ENCODE measurements at places on chromosomes 11 and 22.

GRCh38 chr11:30377347-30377746, 54.4 kb downstream of the ARL14EP start:
- no peak for DNase-seq

GRCh38 chr11:123438131-123438627, 8.1 kb downstream of the GRAMD1B start:
- no peak for DNase-seq

DNA sequence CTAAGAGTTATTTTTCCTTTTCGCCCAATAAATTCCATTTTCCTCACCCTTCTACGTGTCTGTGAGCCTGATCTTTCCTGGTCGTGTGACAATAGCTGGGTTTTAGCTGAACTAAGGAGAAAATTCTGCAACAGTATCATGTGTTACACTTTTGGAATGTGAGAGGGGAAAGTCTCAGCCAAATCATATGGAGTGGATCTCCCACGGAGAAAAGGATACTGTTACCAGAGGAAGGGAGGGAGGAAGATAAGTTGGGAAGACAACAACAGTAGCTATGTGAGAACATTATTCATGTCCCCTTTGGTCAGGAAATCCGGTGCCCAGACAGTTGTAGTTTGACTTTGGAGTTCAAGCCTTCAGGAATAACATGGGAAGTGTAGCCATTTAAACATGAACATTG, 584.0 kb upstream of the RAG2 start:
- no peak for DNase-seq

DNA sequence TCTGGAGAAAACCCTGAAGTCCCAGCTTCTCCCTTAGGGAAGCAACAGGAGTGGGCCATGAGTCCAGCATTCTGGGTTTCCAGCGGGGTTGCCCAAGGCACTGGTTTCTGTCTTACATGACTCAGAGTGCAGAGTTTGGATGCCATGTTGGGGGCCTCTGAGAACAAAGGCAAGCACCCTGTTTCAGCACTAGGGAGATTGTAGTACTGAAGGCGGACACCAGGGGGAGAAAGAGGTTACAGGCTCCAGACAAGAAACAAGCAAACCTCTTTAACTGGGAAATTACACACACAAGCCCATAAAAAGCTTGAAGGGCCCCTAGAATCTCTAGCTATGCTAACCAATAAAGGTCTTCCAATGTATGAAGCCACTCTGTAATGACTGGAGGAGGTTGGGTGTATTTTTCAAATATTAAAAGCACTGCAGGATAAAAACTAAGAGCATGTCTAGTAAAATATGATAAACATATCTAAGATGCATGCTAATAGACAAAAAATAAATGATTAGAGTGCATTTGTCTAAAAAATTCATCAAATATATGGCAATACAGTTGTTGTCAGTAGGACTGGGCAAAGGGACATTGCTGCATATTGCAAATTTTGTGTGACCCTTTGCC, 7.1 kb downstream of the MS4A6E start:
- no peak for DNase-seq

- no peak for DNase-seq
Observed at GRCh38 chr11:12064954-12065280, 45.5 kb upstream of the MICAL2 start.

DNA sequence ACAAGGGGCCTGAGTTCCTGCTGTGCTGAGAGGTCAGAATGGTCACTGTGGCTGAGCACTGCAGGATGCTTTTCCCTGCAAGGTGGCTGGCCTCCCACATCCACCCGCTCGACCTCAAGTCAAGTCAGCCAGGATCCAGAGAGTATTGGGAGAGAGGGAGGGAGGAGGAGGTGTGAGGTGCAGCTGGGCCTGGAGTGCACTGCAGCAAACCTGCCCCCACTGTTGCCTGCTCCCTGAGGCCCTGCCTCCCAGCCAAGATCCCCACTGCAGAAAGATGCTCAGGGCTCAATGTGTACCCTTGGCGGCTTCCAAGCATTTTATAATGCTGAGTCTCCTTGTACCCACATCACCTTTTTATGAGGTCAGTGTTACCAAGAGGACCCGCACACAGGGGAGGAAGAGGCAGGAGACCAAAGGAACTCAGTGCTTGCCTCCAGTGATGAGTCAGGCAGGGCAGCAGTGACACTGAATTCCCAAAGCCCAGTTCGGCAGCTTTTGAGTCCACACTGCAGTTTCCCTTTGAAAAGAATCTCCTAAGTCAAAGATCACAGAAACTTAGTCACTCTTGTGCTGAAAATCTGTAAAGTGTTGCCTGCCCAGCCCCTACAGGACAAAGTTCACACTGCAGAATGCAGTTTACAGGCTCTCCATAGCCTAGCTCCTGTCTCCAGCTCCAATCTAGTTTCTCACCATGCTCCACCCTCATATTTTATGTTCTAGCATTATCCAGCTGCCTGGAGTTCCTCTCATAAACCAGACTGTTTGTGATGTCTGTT, 3.1 kb downstream of the ENDOD1 start:
- DNase-seq, result no peak

- no peak for DNase-seq
Observed at GRCh38 chr22:49032821-49033220, 794.9 kb downstream of the BRD1 start.

GRCh38 chr11:69385144-69385820, 91.3 kb downstream of the MYEOV start:
- DNase-seq, result no peak

- DNase-seq, result no peak
Observed at GRCh38 chr11:28524098-28524497, 415.9 kb downstream of the METTL15 start.

DNA sequence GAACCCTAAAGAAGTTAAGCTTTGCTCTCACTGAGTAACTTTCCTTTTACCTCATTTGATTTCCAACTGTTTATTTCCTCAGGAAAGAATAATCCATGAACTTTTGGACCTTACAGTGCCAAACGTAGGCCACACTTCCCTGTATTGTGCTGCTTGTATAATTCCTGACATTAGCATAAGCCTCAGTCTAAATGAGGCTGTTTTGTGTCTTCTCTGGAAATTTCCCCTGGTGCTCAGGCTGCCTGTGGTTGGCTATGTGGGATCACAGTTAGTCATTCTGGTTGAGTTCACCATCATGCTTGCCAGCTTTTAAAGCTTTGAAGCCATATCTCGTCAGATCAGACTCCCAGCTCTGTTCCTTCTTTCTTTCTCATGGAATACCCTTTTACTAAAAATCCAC, 107.0 kb downstream of the FAM76B start:
- no peak for DNase-seq

- no peak for DNase-seq
Observed at GRCh38 chr22:30272781-30273601, 6.3 kb upstream of the OSM start.

DNA sequence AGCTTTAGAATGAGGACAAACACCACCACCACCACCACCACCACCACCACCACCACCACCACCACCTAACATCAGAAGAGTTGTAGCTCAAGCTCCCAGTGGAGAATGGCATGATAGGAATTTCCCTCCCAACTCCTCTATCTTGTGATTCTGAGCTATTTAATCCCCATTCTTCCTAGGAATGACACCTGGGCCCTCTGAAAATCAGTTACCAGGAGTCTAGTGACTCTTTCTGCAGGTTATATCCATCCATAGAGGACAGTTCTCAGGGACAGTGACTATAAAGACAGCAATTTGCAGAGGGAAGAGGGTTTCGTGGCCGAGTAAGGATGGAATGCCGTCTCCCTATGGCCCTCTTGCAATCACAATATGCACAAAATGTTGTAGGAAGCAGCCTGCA, 27.8 kb downstream of the MYH9 start:
- DNase-seq, result no peak

DNA sequence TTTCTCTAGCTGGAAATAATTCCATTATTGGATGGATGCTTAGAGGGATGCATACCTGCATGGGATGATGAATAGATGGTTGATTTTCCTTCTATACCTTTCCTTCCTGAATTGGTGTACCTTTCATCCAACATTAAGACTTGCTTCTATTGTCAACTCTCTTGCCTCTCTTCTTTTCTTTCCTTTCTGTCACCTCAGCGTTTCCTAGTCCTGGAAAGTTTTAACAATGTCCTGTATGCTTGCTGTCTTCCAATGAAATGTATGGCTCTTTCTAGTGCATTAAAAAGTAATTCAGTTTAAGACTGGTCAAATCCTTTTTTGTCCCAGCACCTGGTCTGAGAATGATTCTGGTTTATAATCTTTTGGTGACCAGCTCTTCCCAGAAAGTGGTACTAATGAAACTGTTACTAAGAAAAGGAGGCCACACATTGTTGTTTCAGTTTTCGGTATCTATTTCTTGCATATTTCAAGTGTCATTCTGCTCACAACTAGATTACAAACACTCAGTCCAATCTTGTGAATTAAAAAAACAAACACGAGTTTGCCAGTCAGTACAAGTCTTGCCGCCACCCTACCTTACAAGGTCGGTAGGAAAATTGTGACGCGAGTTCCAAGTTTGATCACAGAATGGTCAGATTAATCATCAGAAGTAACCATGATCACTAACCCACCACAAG, 8.0 kb downstream of the POU2AF1 start:
- DNase-seq, result no peak

DNA sequence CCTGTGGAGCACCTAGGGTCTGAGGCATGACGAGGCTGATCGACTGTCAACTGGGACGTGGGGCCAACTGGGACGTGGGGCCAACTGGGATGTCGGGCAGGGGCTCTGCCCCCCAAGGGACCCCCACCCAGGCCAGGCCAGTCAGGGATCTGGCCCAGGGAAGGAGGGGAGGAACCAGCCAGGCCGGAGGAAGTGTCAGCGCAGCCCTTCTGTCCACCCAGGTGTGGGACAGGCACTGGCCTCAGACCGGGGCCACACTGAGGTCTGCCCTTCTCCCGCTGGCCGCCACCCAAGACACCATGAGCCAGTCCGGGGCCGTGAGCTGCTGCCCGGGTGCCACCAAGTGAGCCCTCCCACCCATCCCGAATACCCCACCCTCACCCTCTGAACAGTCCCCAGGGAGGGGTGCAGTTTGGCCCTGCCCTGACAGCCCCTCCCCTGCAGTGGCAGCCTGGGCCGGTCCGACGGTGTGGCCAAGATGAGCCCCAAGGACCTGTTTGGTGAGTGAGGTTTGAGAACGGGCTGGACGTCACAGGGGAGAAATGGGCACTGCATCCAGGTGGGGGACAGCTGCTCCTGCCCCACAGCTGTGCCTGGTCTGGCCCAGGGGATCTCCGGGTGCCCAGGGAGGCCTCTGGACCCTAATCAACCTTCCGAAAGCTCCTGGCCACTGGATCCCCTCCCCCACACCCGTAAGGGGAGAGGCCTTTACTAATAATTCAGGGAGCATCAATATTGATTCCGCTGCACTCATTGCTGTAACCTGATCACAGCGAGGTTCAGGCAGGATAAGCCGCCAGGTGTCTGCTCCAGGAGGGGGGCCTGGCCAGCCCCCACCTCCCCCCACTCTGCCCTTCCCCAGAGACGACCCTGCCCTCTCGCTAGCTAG, 3.3 kb downstream of the EPS8L2 start:
- no peak for DNase-seq

DNA sequence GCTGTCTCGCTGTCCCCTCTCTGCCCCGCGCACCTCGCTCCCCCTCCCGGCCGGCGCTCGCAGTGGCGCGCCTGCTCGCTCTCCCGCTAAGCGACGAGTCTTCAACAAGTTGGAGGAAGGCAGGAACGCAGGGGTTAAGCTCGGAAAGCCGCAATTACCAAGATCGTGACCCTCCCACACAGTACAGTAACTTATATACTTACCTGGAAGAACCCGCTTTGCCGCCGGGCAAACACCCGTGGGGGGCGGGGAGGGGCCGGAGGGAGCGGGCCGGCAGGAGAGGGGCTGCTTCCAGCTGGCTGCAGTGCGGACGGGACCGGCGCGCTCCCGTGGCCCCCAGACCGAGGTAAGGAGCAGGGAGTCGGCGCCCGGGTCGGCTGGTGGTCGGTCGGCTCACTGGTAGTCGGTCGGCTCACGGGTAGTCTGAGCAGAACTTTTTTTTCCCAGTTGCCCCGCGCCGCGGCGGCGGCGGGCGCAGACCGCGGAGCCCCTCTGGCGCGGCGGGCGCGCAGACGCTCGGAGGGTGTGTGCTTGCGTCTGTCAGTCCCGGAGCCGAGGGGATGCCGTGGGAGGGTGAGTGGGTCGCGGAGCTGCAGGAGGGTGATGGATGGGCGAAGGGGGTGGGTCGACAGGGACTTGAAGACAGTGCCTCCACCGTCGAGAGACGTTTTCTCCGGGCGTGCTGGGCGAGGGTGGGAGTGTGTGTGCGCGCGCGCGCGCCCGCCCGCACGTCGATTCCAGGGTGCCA, 101.2 kb upstream of the HSD17B12 start:
- DNase-seq, result no peak

- DNase-seq, result no peak
Observed at GRCh38 chr11:1238767-1239595, 16.1 kb downstream of the MUC5B start.

GRCh38 chr22:28743852-28744251, 2.0 kb downstream of the HSCB start:
- no peak for DNase-seq

- DNase-seq, result no peak
Observed at GRCh38 chr11:75029836-75030631, 41.3 kb downstream of the NEU3 start.

DNA sequence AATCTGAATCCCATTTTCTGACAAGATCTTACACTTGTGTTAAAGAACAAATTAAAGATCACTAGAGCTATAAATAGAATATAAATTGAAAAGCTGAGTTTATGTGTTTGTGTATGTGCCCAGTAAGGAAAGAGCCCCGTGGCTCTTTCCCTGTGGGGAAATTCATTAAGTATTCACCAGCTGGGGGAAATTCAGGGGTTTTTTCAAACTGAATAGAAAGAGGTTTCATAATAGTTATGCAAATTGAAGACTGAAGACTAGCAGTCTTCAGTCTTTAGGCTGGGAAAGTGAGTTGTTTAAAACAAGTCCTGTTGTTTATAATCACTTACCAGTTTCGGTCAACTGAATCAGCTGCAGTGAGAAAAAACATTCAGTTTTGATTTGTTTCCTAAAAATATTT, 11.3 kb upstream of the MS4A7 start:
- DNase-seq, result no peak

DNA sequence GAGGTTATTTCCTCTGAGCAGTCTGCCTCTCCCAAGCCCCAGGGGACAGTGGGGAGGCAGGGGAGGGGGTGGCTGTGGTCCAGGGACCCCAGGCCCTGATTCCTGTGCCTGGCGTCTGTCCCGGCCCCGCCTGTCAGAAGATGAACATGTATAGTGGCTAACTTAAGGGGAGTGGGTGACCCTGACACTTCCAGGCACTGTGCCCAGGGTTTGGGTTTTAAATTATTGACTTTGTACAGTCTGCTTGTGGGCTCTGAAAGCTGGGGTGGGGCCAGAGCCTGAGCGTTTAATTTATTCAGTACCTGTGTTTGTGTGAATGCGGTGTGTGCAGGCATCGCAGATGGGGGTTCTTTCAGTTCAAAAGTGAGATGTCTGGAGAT, 3.1 kb downstream of the PIM3 start:
- DNase-seq, result no peak

DNA sequence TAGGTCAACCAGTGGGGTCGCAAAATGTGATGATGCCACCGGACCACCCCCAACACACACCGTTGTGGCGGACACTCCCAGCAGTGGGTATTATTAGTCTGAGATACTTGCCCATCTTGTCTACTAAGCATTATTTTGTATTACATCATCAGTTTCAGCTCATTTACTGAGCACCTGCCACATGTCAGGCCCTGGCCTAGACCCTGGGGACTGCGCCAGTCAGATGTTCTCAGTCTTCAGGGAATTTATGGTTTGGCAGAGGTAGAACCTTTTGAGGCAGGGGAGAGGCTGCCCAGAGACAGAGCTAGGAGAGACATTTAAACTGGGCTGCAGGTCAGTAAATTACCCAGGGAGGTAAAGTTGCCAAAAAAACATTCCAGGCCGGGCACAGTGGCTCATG, 43.1 kb upstream of the GCAT start:
- no peak for DNase-seq

Measured in cortex of kidney (tissue), 1 donor.